Mesendoderm (in vitro differentiated cells): ENCODE measurements at places on chromosomes 11 and 22.
A peak's percentile ranks its signal among the peaks of the same experiment; 100 is the strongest.

DNA sequence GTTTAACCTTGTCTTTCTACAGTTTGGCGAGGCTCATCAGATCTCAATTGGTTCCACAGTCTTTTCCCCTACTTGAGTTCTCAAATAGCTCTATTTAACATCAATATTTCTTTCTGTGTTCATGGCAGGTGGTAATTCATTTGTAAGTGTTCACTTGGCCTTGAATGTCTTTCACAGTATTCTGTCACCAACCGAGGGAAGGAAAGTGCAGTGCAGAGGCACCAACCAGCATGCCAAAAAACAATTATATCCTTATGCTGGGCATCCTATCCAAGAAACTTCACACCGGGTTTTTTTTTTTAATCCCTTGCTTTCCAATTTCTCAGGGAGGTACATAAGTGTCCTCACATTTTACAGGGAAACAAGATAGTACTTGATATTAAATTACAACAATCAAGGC, 55.0 kb upstream of the ZC3H12C start:
- DNase-seq = no peak

GRCh38 chr11:60769273-60769672, 12.6 kb downstream of the MS4A15 start:
- peak; percentile 7 for DNase-seq

DNA sequence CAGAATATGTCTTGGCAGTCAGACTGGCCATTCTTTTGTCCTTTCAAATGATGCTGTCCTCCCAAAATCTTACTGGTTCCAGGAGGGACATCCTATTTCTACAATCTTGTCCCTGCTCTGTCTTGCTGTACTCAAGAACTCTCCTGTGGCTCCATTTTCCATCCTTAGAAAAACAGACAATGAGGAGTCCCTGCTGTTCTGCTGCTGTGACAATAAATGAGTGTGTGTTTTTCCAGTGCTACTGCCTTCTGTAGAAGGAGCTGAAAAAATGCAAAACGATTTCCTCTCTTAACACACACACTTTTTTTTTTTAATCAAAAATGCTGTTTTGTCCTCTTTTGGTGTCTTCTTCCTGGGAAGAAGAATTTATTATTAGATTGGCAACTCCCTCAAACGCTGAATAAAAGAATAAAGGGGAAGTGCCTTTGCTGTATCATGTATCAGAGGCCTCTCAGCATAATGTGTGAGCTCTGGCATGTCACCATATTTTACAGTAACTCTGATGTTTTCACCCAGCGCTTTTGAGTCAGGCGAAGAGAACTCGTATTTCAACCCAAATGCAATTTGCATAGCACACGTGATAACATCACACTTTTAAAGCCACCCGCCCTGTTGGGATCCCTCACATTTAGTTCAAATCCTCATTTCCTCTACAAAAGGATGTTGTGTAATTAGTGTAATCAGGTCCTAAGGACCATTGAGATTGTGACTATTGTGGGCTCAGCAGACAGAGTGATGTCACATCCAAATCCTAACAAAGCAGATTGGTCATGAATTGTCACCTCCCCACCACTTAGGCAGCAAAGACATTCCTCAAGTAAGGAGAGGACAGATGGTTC, 496.0 kb upstream of the LARGE1 start:
- peak; percentile 95 for DNase-seq

GRCh38 chr11:120068114-120068573, 69.8 kb downstream of the TRIM29 start:
- no peak for DNase-seq

DNA sequence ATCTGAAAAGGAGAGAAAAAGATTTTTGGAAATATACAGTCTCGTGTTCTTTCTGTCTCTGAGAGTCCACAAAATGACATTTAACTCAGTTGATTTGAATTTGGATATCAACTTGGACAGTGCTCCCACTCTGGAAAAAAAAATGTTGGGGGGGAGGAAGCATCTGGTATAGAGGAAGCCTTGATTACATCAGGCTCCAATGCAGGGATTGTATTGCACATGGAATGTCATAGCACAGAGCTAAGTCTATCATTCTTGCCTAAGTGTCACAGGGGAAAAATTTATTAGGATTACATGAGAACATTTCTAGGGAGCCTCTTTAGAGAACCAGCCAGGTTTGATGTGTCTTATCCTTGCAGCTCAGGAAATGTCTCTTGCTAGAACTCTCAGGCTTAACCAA, 23.0 kb downstream of the MS4A6A start:
- DNase-seq = no peak

DNA sequence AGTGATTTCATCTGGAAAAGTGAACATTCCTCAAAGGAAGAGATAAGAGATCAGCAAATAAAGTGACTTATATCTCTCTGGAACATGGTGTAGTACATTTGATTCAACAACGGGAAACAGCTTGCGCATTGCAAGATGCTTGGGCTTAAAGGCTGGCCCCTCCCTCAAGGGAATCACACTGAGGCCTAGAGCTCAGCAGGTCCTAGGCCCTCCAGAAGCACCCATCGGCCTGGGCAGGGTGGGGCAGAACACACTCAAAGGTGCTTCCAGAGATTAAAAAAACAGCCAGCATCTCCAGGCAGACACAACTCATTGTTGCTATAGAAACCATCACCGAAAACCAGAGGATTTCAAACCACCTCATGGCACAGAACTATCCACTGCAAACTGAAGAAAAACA, 69.0 kb upstream of the ARFGAP3 start:
- DNase-seq = no peak

- no peak for DNase-seq
These were observed 115.2 kb downstream of the CEP164 start for GRCh38 chr11:117442869-117443239.

- no peak for DNase-seq
These were observed 16.8 kb downstream of the EXT2 start for GRCh38 chr11:44112091-44112821.

DNA sequence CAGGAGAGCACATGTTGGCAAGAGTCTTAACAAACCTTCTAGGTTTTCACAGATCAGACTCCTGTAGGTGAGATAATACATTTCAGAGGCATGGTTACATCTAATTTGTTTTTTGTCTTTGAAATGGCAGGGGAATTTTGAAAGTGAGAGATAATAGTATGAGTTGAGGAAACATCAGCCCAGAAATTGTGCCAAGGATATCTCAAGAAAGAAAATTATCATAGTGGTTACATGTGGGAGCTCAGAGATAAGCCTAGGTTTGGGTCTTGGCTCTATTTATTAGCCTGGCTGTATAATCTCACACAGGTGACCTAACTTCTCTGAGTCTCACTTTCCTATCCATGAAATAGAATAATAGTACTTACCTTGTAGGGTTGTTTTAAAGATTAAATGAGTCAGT, 443 bp downstream of the BTBD18 start:
- DNase-seq = no peak

- DNase-seq = no peak
These were observed 4.9 kb upstream of the TAGLN start for GRCh38 chr11:117194267-117194666.

GRCh38 chr11:118882491-118882890, 1.2 kb upstream of the CXCR5 start:
- no peak for DNase-seq

DNA sequence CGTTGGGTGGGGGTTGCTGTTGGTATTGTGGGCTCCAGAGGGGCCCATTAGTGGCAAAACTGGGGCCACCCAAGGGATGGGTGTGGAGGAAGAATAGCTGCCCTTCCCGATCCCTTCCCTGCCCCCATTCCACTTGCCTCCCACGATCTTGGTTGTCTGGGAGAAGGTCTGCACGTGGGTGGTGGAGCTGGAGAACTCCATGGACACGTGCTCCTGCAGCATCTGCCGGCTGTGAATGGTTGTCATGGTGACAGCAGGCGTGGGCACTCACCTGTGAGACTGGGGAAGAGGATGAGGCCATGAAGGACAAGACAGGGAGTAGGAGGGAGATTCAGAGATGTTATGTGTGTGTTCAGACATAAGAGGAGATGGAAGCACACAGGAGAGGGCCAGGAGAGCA, 2.0 kb downstream of the IGSF22 start:
- no peak for DNase-seq
